ENCODE measurements at places on chromosomes 13 and 19.

- no peak for DNase-seq
Observed at GRCh38 chr19:51433043-51433442, 15.6 kb upstream of the SIGLEC10 start.

GRCh38 chr13:28458051-28458450 lies 36.9 kb downstream of the FLT1 start:
- no peak for DNase-seq

DNA sequence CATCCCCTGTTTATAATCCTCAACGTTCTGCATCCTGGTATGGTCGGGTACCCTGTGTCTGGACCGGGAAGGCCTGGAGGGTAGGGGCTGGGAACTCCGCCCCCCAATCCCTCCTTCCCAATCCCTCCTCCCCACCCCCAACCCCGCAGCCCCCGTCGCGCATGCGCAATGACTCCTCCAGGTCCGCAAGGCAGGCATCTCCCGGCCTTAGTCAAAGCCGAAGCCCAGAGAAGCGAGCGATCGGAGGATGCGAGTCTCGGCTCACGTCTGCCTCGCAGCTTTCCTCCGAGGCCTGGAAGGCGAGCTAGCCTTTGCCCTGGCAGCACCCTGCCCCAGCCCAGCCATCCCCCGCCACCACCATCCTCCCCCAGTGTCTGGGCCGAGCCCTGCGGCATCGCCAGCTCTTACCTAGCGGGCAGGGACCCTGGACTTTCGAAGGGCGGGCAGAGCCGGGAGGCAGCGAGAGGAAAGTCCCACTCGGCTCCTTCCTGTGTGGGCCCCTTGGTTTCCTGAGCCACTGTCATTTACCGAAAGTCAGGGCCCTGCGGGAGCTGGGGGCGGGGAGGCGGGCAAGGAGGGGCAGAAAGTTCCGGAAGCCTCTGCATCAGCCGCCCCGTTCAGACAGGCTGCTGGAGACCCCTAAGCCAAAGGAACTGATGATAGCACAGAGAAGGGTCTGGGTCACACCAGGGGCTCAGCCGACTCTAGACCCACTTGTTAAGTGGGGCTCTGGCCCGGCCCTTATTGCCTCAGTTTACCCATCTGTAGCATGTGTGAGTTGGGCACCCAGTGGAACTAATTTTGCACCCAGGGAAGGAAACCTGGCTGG lies at the start of gene JAK3:
Gene JAK3 (minus strand): TSS at position 445 of the 829 bp plus-strand sequence. CDS start 3,565 bp downstream, outside the sequence.
- DNase-seq: peak; percentile 95

DNA sequence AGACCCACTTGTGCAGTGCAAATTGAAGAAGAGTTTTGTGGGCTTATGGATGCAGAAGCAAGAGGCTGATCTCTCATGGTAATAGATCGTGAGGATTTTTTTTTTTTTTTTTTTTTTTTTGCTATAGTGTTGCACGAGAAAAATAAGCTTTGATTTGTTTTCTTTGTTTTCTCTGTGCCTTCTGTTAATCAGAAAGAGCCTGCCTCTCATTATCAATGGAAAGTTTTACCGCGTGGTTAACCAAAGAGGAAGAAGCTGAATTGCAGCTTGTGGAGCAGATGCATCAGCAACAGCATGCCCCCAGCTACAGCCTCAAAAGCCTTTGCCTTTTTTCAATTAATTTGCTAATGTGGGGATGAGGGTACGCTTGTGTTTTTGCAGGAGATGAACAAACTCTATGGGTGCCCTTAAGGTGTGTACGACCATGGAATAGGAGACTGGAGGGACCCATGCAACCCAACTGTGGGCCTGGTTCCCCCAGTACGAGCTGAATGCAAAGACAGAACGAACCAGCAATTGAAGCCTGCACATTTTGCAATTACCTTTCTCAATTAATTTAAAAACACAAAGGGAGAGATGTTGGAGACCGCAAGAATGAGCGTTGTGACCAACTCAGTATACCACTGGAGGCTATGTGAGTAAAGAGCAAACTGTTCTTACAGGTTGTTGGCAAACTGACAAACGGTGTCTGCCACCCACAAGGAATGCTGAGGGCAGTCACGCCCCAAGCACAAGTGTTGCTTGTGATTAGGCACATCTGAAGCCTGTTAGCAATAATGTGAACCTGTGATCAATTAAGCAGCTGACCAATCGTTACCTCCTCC lies 58.6 kb upstream of the SPRY2 start:
- no peak for DNase-seq

All from activated T-cell treated with anti-CD3 and anti-CD28 coated beads, Interleukin-2, amount 50 U/mL, for 48 hours (primary cell).